GM20000 (cell line): ENCODE measurements at places on chromosomes 13 and 19.

- peak; percentile 86 for DNase-seq
These were observed 3.9 kb downstream of the SLC1A5 start for GRCh38 chr19:46784262-46785053.

GRCh38 chr19:54114340-54115108, 933 bp downstream of the TFPT start:
- DNase-seq: peak; percentile 71

- no peak for DNase-seq
These were observed 144.4 kb downstream of the ZIC5 start for GRCh38 chr13:99827011-99827772.

DNA sequence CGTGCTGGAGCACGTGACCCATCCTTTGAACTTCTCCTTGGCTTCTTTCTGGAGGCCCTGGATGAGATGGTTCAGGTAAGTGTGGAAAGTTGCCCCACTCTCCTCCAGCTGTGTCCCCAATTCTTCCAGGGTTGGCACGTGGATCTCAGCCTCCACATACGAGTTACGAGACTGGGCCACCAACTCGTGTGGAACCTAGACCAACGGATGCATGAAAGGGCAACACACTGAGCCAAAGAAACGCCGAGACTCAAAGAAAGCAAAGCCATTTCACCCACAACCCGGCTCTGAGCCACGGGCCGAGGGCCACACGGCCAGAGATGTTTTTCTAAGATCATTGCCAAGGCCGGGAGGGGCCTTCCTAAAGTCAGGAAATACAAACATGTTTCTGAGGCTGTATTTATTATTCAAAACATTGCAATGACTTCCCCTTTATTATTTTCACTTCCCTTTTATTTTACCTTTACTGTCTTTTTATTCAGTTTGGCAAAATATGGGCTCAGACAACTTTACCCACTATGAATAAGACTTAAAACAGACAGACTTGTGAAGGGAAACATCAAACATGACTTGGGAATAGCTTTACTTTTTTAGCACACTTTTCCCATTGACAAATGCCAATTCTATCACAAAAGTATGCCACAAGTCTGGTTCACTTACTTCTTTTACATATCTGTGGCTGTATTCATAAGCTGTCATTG, 94.6 kb downstream of the KL start:
- DNase-seq: peak; percentile 31

GRCh38 chr19:18501832-18502231, 20.0 kb downstream of the ELL start:
- no peak for DNase-seq

DNA sequence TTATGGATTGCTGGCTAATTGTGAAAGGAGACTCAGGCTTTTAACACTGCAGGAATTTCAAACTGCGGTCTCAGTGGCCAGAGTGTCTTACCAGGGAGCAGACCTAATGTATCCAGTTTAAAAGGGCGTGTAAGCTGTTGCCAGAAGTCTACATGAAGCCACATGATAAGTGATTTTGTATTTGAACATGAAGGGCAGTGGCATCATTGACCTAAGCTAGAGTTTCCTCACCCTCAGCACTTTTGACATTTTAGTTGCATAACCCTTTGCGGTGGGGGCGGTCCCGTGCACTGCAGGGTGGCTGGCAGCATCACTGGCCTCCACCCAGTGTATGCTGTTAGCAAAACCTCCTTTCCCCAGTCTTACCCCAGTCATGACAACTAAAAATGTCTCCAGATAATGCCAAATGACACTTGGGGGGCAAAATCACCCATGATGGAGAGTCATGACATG, 23.7 kb upstream of the GPR18 start:
- DNase-seq: peak; percentile 22

DNA sequence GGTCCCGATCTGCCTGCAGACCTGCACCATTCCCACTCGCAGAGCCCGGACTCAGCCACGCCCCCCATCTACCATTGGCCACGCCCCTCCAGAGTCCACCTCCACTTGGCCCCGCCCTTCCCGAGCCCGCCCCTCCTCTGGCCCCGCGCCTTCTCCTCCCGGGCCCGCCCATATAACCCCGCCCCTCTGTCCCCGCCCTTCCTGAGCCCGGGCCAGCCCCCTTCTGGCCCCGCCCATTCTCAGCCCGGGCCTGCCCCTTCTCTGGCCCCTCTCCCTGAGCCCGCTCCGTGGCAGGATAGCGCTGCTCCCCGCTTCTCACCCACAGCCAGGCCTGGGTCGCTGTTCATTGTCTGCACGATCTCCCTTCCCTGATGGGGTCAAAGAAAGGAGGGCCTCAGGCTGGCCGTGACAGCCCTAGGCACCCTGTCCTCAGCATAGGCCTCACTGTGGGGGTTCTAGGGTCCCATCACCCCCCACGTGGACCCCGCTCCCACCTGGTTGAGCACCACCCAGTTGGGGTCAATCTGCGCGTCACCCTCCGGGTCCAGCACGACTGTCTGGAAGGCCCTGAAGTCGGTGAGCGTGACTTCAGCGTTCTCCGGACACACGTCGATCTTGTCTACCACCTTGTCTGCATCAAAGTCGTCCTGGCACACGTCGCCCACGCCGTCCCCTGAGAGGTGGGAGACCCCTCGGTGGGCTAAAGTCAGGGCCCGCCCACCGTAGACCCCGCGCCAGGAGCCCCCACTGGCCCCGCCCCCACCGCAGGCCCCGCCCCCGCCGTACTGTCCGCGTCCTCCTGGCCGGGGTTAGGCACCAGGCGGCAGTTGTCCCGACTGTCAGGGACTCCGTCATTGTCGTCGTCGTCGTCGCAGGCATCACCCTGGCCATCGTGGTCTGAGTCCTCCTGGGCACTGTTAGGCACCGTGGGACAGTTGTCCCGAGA, 5.7 kb downstream of the COMP start:
- DNase-seq: peak; percentile 96

- DNase-seq: peak; percentile 86
These were observed at the start of gene ZNF66 for GRCh38 chr19:20776083-20777076. TSS of gene ZNF66 (plus strand) at chr19:20776304. CDS start at chr19:20776448, 144 bp downstream.

GRCh38 chr19:7211191-7211951, 82.8 kb downstream of the INSR start:
- no peak for DNase-seq

GRCh38 chr13:65112531-65112941, 2117.6 kb downstream of the PCDH9 start:
- DNase-seq: no peak

DNA sequence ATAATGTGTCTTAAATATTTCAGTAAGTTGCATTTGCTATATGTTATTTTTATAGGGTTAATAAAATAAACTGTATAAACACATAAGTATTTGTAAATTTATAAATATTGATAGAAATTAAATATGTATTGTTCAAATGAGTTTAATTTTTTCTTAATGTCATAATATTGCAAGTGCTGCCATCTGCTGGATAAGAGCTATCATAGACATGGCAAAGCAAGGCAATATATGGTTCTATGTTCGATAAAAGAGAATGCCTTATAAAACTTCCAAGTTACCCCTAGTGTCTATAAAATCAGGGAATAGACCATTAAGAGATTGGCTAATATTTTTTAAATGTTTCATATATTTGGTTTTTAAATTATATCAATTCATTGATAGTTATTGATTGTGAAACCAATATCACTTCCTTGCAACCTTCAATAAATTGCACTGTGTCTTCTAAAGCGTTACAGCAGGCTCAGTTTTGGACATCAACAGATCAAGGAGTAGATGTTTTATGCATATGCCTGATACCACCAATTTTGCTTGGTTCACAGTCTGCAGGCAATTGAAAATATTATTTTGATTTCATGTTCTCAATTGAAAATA, 29.0 kb upstream of the SLITRK6 start:
- peak; percentile 9 for DNase-seq

DNA sequence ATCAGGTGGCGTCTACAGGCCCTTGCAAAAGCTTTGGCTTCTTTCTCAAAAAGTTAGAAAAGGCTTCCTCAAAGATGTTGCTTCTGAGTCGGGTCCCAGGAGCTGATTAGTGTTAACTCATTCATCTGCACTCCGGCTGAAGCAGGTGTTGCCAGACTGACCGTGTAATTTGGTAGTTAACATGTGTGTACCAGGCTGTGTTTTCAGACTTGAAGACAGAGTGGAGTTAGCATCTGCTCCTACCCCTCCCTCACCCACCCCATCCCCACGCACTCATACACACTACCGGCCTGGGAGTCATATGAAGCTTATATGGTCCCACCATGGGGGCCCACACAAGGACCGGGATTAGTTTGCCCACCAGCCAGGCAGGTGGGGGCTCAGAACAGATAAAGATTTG, 111.5 kb downstream of the DNAJC15 start:
- DNase-seq: no peak

GRCh38 chr13:113052206-113052605, 53.4 kb upstream of the F7 start:
- DNase-seq: no peak

DNA sequence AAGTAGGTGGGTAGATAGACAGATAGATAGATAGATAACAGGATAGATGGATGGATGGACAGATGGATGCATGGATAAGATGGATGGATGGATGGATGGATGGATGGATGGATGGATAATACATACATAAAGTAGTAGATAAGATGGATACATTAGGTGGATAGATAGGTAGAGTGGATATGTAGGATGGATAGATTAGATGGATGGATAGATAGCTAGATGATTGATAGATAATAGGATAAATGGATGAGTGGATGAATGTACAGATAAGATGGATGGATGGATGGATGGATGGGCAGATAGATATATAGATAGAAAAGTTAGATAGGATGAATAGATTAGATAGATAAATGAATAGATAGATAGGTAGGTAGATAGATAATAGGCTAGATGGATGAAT, 2.1 kb downstream of the CYP4F3 start:
- no peak for DNase-seq

- no peak for DNase-seq
These were observed 74.3 kb upstream of the FAM216B start for GRCh38 chr13:42707048-42707447.

- DNase-seq: peak; percentile 97
These were observed 8.9 kb downstream of the ISYNA1 start for GRCh38 chr19:18428787-18429674.

DNA sequence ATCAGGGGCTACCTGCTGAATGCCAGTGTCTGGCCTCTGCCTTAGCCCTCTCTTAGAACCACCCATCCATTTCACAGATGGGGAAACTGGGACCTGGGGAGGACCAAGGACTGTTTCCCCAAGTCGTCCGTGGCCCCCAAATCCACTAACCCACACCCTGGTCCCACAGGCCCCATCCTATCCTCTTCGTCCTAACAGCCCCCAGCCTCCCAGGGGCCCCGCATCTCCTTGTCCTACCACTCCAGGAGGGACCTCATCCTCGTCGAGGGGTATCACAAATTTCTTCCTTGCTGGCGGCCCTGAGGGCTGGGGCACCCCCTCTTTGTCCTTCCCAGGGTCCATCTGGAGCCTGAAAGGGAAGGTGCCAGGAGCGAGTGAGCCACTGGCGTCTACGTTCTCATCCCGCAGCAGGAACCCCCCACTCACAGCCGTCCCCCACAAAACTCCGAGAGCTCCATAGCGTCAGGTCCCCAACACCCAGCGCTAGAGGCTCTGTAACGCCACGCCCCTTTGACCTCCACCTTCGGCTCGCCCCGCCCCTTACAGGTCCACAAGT, 606 bp downstream of the ERCC1 start:
- DNase-seq: no peak

GRCh38 chr19:14479975-14480699, 5.0 kb upstream of the PTGER1 start:
- DNase-seq: peak; percentile 93

DNA sequence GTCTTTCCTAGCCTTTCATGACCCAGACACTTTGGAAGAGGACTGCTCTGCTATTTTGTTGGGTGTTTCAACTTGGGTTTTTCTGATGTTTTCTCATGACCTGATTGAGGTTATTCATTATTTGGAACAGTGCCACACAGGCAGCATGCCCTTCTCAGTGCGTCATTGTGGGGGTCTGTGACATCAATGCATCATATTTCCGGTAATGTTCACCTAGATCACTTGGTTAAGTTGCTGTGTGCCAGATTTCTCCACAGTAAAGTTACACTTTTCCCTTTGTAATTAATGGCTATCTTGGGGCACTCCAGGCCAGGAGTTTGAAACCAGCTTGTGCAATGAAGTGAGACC, 124.4 kb downstream of the SIPA1L3 start:
- DNase-seq: no peak

- DNase-seq: no peak
These were observed 21.5 kb downstream of the URI1 start for GRCh38 chr19:29963576-29963975.

GRCh38 chr13:88979465-88980175, 1308.4 kb downstream of the SLITRK5 start:
- DNase-seq: peak; percentile 8

GRCh38 chr19:17505223-17505622, 6.2 kb upstream of the PGLS start:
- DNase-seq: no peak

DNA sequence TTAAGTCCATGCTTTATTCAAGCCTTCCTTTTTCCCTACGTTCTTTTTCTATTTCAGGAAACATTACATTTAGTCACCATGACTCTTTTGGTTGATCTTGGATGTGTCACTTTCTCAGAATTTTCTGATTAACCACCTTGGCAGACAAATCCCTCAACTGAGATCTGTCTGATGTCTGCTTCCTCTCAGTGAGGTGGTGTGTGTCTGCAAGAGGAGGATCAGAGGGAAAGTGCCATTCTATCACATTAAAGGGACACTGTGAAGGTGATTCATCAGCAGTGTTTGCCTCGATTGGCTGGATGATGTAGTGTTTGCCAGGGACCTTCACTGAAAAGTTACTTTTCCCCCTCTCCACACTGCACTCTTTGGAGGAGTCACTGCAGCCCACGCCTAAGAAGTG, 3.0 kb upstream of the CCNP start:
- DNase-seq: no peak

GRCh38 chr13:80486402-80486801, 145.5 kb upstream of the SPRY2 start:
- no peak for DNase-seq

- no peak for DNase-seq
These were observed 28.3 kb downstream of the PEX11G start for GRCh38 chr19:7460562-7460966.

- DNase-seq: no peak
These were observed 3.4 kb upstream of the MCF2L start for GRCh38 chr13:112965573-112966115.

DNA sequence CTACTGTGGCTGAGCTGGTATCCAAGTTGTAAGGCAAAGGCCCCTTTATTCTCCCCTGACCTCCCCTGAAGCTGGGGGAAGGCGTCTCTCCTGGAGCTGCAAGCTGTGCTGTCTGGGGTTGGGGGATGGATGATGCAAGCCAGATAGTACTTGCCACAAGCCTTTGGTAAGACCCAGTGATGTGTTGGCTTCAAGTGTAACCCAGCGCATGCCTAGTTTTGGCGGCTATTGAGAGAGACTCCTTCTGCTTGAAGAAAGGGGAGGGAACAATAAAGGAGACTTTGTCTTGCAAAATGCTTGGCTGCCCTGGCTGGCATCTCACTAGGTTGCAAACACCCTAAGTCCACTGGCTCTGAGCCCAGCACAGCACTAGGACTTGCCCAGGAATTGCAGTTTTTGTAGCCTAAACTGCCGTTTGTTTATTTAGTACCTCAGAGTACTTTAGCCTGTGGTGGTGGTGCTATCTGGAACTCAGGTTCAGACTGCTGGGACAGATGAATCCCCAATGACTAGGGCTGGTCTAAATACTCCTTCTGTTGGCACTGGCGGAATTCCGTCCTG, 108.2 kb downstream of the TNFSF13B start:
- no peak for DNase-seq

GRCh38 chr19:6925801-6926751, 38.7 kb downstream of the ADGRE1 start:
- DNase-seq: peak; percentile 34

- no peak for DNase-seq
These were observed at the start of gene MYO16 for GRCh38 chr13:108629181-108629752. TSS of gene MYO16 (plus strand) at chr13:108629611. CDS start at chr13:108629845, 234 bp downstream.

- no peak for DNase-seq
These were observed 6.0 kb upstream of the ATP8A2 start for GRCh38 chr13:25365720-25366235.

- DNase-seq: no peak
These were observed 1.2 kb downstream of the SELENOW start for GRCh38 chr19:47779524-47780214.
